ENCODE measurements at places on chromosomes 5 and 9.

DNA sequence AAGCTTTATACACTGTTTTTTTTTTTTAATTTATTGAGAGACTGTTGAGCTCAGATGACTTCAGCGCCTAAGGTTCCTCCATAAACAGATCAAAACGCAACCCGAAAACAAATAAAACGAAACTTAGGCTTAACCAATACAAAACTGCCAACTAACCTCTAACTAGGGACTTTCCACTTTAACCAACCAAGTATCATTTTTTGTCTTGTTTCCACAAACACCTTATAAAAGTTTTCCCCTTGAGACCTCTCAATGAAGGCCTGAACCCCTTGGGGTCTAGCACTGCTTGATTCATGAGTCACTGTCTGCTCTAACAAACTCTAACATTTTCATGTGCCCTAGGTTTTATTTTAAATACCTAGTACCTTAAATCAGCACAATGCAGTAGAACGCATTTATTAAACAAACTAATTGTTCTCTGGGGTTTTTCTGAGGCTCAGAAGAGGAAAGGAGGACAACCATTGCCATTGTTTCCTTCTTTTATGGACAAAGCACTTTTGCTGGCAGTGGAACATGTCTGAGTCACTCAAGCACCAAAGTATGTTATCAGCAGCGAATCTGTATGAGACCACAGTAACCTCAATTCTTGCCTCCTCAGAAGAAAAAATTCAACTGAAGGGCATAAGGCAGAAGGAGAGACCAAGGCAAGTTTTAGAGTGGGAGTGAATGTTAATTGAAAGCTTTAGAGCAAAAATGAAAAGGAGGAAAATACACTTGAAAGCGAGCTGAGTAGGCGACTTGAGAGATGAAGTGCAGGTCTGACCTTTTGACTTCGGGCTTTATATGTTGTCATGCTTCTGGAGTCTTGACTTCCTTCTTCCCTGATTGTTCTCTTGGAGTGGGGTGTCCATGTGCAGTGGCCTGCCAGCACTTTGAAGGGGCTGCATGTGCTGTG lies 97.7 kb upstream of the HCN1 start:
- no peak for DNase-seq

- no peak for DNase-seq
These were observed 22.6 kb upstream of the IQGAP2 start for GRCh38 chr5:76380346-76381066.

DNA sequence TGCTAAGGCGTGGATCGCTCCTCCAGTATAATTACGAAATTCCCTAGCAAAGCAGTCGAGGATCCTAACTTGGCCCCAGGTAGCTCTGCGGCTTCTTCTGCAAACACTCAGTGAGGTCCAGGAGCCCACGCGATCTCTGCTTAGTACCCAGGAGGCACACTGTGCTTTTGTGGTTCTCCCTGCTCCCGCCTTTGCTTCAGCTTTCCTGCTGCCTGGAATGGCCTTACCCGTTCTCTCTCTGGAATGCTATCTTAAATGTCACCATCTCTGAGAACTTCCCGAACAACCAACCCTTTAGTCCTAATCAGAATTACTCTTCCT lies 639 bp downstream of the INVS start:
- no peak for DNase-seq

GRCh38 chr5:125480911-125481310 lies 734.5 kb upstream of the ZNF608 start:
- DNase-seq = no peak

GRCh38 chr5:155651-156410 lies 35.5 kb upstream of the LRRC14B start:
- no peak for DNase-seq

DNA sequence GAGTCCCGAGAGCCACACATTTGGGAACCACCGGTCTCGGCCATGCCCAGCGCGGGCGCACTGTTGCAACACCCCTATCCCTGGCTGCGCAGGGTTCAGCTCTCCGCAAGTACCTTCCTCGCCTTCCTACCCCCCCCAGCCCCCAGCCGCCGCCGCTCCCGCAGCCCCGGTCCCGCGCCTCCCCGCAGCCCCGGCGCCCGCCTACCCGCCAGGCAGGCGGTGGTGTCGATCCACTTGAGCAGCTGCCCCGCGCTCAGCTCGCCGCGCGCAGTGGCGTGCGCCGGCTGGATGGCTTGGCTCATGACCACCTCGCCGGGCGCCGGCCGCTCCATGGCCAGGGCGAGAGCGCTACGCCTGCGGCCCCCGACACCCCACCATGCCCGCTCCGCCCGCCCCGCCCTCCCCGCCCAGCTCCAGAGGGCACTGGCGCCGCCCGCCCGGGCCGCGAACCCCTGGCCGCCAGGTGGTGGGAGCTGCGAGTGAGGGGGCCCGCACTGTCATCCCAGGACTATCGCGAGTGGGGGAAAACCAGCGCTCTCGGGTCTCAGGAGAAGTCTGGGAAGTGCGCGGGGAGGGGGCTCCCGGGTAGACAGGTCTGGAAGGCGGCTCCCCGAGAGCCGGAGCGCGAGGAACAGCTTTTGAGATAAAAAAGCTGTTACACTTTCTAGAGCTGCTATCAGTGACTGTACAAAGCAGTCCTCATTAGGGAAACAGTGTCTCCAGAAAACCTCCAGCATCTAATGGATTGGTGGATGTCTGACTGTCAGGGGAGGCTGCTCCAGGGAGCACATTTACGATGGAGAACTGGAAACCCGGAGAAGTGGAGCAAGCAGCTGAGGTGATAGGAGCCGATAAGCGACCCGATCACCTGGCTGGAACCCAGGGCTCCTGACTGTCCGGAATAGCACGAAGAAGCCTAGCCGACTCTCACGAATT lies at the start of gene ACOT12:
TSS of gene ACOT12 (minus strand) at position 352 of the 936 bp plus-strand sequence. CDS start at position 332, 20 bp downstream.
- no peak for DNase-seq

DNA sequence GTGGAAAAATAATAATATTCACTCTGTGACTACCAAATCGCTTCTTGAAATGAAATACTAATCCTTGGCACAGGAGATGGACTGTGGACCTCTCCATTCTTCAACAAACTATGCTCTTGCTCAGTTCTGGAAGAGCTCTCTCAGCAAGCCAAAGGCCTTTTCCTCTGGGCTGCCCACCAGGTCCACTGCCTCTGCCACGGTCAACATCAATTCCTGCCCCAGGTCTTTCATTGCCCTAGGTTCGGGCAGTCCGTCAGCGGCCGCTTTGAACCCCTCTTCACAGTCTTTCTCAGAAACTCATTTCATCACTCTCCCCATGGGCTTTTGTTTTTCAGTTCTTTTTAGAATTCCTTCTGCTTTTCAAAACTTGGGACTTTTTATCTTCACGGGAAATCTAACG lies 64.9 kb downstream of the GNAQ start:
- no peak for DNase-seq

GRCh38 chr5:65766175-65766574 lies 44.2 kb downstream of the NLN start:
- DNase-seq = no peak

GRCh38 chr5:115460472-115460871 lies 84.1 kb downstream of the FEM1C start:
- no peak for DNase-seq

DNA sequence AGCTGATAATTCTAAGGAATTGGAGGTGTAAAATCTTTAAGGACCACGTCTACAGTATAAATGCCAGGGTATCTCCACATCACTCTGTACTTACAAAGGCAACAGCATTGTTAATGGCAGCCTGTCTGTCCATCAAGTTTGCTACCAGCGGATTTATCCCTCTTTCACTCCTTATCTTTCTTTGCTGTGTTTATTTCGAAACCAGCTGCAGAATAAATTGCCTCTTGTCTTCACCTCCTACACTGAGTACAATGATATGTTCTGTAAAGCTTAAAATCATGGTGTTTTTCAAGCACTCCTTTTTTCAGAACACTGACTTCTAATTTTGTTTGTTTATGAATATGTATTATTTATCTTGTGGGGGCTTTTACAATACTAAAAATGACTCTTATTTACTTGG lies 1088.1 kb downstream of the NR2F1-AS1 start:
- DNase-seq = no peak

- peak; percentile 43 for DNase-seq
These were observed 47.8 kb upstream of the PSD2 start for GRCh38 chr5:139747583-139748504.

- DNase-seq = no peak
These were observed 84.1 kb upstream of the DMRT1 start for GRCh38 chr9:757246-757881.

DNA sequence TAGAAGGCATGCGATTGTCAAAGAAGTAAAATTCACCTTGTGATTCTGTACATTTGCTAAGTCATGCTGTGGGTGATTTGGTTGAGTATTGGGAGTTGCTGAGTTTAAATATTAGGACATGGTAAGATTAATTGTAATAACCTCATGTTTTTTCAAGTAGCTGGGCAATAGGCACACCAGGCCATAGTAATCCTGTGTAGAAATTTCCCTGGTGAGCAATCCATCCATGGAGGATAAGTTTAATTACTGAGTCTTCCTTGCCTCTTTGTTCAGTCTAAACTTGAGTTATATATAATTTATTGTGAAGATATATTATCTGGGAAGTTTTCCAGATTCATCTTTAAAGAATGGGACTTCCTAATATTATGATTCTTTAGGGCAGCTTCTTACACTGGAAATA lies 221.1 kb upstream of the NUDT12 start:
- no peak for DNase-seq

Measured in activated CD8-positive, alpha-beta memory T cell treated with anti-CD3 and anti-CD28 coated beads for 48 hours (primary cell).